Esophagus squamous epithelium (tissue), 5 donors: ENCODE measurements at places on chromosomes 6 and 20.

GRCh38 chr20:10522328-10522727 lies 87.2 kb downstream of the SLX4IP start:
- no peak for DNase-seq

DNA sequence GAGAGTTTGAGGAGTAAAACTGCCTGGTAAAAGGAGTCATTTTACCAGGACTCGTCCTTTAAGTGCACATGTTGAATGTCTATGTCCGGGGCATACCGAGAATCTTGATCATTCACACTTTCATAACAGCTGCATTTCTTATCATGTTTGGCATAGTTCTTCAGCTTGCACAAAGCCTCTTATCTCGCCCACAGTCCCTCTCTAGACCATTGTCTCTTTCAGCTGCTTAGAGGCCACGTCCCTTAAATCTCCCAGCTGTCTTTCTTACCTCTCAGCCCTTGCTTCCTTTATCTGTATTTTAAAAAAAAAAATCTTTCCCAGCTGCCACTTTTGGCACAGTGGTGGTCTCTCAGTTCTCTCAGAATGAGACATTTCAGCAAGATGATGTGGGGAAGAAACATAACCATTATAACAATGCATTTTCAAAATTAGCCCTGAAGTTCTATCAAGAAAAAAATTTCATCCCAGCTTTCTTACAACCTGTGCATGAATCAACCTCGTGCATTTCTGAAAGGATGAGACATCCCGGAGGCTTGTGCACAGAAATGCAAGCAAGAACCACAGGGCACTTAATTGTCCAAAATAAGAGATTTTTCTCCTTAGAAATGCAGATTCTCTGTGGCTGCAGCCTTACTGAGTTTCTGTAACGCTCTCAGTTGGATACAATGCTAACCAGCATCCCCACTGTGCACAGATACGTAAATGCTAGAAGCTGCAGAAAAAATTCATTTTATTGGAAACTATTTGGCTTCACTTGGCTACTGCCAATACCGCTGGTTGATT lies 24.2 kb downstream of the RBM24 start:
- no peak for DNase-seq

DNA sequence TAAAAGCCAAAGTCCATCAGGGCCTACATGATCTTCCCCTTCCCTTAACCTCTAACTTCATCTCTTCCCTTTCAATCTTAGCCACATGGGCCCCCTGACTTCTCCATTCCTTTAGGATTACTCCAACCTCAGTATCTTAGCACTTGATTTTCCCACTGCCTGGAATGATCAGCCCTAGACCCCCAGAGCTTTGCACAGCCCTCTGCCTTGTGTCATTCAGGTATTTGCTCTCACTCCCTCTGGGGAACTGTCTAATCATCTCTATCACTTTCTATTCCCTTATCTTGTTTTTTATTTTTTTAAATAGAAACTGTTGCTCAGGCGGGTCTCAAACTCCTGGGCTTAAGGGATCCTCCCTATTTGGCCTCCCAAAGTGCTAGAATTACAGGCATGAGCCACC lies 13.3 kb upstream of the ZNFX1 start:
- DNase-seq = no peak

DNA sequence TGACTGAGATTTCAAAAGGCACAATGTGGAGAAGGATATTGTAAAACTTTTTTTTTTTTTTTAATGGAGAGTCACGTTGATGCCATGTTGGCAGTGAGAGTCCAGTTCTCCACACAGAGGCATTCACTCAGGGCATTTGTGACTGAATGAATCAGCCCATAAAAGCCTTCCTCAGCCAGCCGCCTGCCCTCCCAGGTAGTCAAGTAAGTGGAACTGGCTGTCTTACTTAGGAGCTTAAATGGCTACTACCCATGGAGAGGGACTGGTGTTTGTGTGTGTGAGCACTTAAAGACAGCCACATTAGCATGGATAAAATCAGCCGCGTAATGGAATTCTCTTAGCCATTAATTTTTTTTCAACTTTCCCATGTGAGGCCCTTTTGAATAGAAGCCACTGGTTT lies 12.6 kb downstream of the AAR2 start:
- DNase-seq = no peak

DNA sequence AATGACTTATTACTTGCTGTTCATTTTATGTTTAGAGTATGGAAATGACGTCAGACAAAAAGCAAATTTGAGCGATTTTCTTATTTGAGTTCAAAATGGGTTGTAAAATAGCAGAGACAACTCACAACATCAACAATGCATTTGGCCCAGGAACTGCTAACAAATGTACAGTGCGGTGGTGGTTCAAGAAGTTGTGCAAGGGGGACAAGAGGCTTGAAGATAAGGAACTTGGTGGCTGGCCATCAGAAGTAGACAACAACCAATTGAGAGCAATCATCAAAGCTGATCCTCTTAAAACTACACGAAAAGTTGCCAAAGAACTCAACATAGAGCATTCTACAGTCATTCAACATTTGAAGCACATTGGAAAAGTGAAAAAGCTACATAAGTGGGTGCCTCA lies 43.8 kb downstream of the REV3L start:
- no peak for DNase-seq

- DNase-seq = no peak
Measured at GRCh38 chr6:87444362-87444761, 28.4 kb upstream of the SLC35A1 start.

DNA sequence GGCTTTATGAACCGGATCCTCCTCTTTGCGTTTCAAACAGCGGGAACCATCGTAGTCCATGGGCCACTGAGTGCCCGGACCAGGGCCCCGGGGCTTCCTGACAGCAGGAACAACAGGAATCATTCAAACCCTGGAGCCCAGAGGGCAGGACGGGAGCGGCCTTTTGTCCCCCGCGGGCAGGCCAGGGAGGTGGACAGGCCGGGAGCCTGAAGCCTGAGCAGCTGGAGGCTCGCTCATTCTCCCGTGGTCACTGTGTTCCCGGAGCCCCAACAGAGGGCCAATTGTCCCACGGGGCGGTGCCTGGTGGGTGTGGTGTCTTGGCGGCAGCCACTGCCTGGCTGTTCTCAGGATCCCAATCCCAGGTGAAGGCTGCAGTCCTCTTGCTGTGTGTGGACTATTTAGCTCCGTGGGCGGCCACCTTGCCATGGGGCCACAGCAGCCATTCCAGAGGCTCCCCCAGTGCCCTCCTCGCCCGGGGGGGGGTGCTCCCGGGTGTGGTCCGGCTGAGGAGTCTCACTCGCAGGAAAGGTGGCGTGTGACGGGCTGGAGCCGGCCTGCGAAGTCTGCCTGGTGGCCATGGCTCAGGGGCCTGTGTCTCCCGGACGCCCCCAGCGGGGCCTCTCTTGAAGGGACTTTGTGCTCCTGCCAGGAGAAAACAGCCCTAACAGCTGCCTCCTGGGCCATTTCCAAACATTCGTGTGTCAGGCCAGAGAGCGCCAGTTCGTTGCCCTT lies 77.2 kb upstream of the BHLHE23 start:
- no peak for DNase-seq

DNA sequence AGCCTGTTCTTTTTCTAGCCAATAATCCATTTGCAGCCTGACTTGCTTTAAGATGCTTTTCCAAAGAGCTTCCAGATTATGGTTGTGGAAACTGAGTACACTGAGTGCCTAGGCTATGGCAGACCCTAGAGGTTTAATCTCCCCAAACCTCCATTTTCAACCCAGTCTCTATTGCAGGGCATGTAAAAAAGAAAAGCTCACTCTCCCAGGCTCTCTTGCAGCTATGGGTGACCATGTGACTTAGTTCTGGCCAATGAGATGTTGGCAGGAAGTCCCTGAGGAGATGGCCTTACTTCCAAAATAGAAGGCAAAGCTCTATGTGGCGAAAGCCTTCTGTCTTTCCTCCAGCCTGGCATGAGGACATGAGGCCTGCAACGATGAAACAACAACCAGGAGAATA lies 3.8 kb downstream of the PDRG1 start:
- no peak for DNase-seq

DNA sequence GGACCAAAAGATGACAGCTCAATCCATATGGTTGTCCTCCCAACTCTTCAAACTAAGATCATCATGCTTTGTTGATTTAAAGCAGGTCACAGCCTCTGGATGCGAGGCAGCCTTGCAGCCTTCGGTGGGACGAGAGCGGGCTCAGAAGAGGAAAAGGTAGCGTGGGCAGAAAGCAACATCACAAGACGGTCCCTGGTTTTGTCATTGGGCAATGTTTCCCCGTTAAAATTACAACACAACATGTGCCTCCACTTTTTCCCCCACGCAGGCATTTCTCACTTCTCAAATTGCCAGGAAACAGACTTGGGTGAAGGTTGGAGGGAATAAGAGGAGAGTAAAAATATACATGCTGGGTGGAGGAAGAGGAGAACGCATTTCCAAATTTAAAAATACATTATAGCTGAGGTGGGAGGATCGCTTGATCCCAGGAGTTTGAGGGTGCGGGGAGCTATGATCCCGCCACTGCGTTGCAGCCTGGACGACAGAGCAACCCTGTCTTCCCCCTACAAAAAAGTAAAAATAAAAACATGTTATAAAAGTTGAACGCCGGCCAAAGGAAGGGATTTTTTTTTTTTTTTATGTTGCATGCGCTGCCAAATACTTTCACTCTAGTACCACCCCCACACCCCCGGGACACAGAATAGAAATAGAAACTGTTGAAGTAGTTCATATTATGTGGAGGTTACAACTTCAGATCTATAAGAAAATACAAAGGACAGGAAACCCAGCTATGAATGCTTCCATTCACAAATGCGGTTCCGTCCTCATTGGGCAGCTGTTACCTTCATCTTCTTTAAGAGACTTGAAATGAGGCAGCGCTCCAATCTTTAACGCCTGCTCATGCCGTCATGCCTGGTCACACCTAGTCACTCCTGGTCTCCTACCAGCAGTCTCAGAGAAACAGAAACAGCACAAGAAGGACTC lies 13.9 kb upstream of the NAA20 start:
- no peak for DNase-seq

DNA sequence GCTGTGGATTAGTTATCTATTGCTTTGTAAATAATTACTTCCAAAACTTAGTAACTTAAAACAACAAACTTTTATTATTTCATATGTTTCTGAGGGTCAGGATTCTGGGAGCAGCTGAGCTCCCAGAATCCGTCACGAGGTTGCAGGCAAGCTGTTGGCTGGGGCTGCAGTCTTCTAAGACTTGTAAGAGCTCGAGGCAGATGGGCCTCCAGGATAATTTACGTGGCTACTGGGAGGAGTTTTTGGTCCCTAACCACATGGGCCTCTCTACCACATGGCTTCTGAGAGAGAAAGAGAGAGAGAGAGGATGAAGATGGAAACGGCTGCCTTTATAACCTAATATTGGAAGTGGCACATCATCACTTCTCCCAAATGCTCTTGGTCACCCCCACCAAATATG lies 64.9 kb upstream of the SULF2 start:
- DNase-seq = no peak

- DNase-seq = no peak
Measured at GRCh38 chr6:105212587-105212986, 32.8 kb upstream of the POPDC3 start.

- no peak for DNase-seq
Measured at GRCh38 chr6:163983679-163984078, 569.2 kb downstream of the QKI start.

DNA sequence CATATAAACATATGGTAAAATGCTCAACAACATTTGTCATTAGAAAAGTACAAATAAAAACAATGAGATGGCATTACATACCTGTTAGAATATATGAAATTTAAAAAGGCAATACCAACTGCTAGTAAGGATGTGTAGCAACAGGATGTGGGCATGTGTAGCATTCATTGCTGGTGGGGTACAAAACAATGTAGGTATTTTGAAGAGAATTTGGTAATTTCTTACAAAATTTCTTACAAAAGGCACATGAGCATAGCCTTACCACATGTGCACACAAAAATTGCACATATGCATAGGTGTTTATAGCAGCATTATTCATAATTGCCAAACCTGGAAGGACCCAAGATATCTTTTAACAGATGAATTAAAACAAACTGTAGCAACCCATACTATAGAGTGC lies 1355.1 kb upstream of the CITED2 start:
- no peak for DNase-seq

DNA sequence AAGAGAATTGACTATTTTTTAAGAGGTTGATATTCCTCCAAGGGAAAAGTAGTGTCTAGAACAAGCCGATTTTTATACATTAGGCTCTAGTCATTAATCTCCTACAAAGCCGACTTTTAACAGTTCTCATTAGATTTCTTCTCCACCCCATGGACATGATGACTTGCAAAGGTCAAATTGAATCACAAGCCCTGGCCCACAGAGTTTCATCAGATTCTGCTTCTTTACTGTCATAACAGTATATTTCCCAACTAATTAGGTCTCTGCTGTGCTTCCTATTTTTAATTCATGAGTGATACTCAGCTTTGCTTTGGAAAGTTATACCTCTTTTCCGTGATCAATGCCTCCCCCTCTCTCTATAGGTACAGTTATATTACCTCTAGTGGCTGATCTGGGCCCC lies 90.6 kb upstream of the ADGRB3 start:
- DNase-seq = no peak

DNA sequence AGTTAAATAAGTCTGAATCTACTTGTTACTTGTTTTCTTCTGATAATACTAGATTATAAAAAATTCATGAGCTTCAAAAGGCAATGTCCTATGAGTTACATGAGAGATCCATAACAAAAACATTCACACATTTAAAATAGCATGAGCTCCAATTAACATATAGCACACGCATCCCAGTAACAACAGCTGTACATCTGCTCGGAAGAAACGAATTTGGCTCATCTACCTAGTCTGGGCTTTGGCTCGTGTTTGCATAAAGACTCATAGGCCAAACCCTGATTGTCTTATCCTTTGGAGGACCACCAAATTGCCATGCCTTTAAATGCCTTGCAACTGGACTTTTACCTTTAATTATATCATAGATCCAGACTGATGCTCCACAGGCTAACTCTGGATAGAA lies 259.7 kb upstream of the CHD6 start:
- no peak for DNase-seq

GRCh38 chr20:32907886-32908285 lies 49.2 kb downstream of the EFCAB8 start:
- no peak for DNase-seq

GRCh38 chr20:59864726-59865125 lies 68.7 kb downstream of the SYCP2 start:
- no peak for DNase-seq

GRCh38 chr6:108651340-108652227 lies 90.9 kb downstream of the FOXO3 start:
- DNase-seq = no peak

GRCh38 chr6:169832247-169832948 lies 81.0 kb downstream of the ERMARD start:
- no peak for DNase-seq

DNA sequence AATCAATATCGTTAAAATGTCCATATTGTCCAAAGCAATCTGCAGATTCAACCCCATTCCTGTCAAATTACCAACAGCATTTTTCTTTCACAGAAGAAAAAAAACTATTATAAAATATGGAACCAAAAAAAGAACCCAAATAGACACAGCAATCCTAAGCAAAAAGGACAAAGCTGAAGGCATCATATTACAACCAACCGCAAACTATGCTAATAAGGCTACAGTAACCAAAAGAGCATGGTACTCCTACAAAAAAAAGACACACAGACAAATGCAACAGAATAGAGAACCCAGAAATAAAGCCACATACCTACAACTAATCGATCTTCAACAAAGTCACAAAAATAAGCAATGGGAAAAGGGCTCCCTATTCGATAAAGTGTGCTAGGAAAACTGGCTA lies 49.2 kb downstream of the RNGTT start:
- DNase-seq = no peak
